AG04450 (cell line): ENCODE measurements at places on chromosomes 13 and 19.

- no peak for DNase-seq
These were observed 11.7 kb downstream of the KCNRG start for GRCh38 chr13:50026788-50027473.

- no peak for DNase-seq
These were observed 1170.4 kb downstream of the UQCRFS1 start for GRCh38 chr19:28042516-28042915.

GRCh38 chr13:39599842-39600241 lies 3.2 kb downstream of the LHFPL6 start:
- no peak for DNase-seq

DNA sequence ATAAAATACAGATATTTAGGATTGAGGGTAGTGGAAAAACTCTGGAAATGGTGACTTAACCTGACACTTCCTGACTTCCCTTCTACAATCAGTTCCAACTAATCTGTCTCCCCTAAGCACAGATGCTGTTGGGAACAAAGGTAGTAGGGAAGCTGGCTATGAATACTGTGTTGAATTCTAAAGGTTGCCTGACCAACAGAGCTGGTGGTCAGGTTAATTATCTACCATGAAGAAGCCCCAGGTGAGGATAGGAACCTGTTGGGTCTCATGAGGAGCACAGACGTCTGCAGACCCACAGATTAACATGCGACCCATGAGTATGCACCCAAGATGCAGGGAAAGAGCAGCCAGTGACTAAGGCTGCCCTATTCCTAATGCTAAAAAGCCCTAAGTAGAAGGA lies 172.3 kb downstream of the DIAPH3 start:
- DNase-seq: no peak

DNA sequence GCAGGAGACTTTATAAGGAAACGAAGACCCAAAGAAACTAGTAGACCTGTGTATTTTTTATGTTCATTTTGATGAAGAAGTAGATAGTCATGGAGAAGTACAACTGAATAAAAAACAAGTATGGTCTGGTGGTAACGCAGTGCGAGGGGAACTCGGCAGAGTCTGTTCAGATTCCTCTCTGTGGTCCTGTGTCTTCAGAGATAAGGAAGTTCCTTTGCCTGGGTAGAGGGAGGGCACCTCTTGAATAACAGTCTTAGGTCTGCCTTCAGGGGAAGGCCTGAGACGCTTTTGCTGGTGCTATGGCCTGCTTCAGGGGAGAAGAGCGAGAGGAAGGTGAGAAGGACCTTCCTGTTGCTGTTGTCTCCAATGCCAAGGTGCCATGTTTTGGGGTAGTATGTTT lies 25.9 kb upstream of the SLC46A3 start:
- DNase-seq: no peak

- DNase-seq: no peak
These were observed 41.0 kb downstream of the EFNB2 start for GRCh38 chr13:106494506-106494905.

DNA sequence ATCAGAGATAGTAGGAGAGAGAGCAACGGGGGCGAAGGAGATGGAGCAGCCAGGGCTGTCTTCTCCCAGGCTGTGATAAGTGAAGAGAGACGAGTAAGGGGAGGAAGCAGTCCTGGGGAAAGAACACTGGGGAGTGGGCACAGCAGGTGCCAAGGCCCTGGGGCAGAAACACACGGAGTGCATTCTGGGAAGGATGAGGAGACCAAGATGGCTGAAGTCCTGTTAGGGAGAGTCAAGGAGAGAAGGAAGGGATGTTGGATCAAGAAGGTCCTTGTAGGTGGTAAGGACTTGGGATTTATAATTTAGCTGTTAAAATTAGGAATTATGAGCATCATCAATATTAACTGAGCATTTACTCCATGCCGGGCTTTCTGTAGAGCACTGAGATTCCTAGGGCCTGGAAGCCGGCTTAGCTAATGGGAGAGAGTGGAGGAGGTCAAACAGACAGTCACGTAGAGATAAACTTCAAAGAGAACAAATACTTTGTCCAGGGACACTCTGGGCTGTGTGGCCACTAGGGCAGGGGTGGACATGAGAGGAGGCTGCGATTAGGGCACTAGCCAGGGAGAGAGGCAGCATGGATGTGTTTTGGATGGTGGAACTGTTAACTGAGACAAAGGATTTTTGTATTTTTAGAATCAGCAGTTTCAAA lies 134.2 kb upstream of the PEG3 start:
- DNase-seq: no peak

DNA sequence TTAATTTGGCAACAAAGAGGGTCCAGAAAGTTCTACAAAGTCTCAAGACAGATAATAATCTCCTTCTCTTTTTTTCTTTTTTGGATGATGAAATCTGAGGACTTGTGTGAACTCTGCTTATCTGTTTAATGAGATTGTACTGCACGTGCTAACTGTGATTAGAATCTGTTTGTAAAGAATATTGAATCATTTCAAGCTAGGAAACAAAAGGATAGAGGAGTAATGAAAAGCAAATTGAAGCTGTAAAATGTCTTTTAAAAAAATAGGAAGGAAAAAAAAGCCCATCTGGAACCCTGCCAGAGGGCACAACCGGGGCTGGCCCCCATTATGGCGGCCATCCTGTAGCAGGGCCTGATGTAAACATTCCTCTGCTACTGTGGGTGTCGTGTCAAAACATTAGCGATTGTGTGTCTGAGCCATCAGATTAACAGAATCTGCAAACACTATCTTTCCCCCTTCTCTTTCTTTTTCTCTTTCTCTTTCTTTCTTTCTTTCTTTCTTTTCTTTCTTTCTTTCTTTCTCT lies 83.0 kb downstream of the FLT1 start:
- DNase-seq: no peak

- DNase-seq: no peak
These were observed 222.0 kb downstream of the B3GLCT start for GRCh38 chr13:31421756-31422155.

DNA sequence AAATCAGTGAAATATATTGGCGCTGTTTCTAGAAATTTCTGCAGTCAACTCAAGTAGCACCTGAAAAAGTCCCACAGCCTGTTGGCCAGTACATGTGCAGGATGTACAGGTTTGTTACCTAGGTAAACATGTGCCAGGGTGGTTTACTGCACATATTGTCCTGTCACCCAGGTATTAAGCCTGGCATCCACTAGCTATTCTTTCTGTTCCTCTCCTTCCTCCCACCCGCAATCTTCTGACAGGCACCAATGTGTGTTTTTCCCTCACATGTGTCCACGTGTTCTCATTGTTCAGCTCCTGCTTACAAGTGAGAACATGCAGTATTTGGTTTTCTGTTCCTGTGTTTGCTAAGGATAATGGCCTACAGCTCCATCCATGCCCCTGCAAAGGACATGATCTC lies 13.1 kb upstream of the SCEL start:
- DNase-seq: no peak

DNA sequence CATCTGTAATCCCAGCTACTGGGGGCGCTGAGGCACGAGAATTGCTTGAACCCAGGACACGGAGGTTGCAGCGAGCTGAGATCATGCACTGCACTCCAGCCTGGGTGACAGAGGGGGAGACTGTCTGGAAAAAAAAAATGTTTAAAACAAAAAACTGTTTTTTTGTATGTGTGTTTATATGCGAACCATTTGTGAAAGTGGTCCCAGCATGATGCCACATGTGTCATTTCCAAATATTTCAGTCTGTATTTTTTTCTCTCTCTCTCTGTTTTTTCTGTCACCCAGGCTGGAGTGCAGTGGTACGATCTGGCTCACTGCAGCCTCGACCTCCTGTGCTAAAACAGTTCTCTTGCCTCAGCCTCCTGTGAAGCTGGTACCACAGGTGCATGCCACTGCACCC lies 37.4 kb downstream of the SAE1 start:
- DNase-seq: no peak

DNA sequence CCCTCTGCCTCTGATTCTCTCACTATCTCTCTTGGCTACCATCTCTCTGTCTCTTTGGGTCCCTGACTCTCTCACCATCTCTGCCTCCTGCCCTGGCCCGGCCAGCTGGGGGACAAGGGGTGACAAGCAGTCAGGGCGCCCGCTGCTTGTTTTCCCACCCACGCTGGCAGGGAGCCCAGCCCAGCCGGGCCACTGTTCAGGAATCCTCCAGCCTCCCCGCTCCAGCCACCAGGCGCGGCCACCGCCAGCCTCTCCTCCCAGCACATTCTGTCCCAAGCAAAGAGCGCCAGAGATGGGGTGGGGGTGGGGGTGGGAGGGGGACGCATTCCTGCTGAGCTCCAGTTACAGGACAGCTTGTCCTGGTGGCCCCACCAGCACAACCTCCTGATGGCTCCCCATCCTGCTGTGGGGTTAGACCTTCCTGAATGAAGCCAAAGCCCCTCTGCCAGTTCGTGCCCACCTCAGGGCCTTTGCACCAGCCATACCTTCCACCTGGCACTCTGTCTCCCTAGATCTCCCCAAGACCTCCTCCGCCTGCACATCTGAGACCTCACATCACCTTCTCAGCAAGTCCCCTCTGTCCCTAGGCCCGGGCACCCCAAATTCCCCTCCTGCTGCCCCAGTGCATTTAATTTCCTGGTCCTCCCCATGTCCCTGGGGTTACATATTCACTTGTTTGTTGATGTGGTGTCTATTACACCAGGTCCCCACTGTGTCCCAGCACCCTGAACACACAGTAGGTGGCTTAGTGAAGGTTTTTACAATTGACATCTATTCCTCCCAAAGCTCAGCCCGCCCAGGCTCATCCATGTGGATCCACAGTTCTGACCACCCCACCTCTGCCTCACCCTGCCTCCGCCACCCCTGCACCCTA lies 12.5 kb downstream of the ARRDC2 start:
- DNase-seq: no peak

- no peak for DNase-seq
These were observed 56.1 kb downstream of the DNM2 start for GRCh38 chr19:10773969-10774368.

GRCh38 chr13:20714161-20714560 lies 10.7 kb downstream of the IL17D start:
- DNase-seq: no peak

DNA sequence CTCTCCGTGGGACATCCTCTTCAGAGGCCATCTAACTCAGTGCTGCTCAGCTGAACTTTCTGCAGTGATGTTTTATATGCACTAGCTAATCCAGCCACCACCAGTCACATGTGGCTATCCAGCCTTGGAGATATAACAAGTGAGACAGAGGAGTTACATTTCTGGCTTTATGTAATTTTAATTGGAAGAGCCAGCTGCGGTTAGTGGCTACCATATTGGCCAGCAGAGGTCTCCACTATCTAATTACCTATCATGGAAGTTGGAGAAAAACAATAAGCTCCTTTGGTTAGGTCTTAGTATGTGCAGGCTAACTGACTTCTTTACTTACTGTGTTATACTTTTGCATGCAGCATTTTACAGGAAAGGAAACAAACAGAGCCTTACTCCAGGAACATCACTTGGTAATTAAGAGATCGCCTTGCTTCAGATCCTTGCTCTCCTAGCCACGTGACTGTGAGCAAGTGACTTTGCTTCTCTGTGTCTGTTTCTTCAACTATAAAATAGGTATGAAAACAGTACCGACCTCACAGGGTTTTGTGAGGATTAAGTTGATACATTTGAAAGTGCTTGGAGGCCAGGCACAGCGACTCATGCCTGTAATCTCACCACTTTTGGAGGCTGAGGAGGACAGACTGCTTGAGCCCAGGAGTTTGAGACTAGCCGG lies 1.6 kb upstream of the KLK10 start:
- DNase-seq: peak; percentile 7

DNA sequence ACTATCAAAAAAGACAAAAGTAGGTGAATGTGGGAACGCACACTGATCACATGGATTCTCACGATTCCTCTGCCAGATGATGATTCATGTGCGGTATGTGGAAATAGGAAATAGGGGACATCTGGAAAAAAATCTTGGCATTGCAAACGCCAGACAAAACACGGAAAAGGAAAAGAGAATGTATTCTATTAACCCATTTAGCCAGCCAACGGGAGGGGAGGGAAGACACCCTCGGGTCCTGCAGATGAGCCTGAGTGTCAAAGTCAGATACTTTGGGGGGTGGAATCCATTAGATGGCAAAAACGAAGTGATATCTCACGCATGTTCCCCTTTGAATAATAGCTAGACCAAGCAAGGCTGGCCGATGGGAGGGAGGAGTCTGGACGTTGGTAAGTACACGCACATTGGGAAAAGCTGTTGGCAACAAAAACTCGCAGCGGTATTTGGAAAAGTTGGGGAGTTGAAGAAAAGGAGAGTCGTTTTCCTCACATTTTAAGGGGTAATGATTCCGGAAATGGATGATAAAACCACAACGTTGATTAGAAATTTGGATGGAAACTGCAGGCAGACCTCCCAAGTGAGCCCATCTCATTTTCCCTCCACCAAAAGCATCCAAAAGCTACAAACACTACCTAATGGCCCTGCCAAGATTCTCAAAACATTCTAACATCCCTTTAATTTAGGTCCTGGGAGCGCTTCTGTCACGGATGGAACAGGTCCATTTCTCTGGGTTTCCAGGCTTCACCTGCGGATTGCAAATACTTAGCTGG lies 73.6 kb downstream of the COL4A1 start:
- peak; percentile 67 for DNase-seq

DNA sequence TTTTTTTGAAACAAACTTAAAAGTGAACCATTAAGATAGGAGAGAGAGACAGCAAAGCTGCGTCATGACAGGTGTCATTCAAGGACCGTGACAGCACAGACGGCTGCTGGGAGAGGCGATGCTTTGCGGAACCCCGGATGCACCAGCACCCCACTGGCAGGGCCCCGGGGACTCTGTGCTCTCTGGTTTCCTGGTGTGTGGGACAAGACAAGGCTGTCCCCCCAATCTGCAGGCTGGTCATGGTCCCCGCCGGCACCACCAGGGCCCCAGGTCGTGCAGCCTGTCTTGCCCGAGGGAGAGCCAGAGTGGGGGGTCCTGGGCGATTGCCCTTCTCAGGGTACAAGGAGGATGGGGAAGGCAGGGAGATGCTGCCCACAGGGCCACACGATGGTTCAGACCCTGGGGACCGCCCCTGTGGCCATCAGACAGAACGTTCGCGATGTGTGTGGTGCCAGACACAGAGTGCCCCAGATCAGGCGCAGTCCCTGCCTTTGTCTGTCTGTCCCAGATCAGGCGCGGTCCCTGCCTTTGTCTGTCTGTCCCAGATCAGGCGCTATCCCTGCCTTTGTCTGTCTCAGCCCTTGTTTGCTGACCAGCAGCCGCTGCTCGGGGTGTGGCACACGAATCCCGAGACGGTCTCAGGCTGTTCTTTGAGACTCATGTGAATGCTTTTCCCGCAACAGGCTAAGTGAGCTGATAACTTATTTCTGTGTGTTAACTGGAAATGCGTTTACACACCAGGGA lies 36.1 kb downstream of the ADPRHL1 start:
- DNase-seq: no peak

DNA sequence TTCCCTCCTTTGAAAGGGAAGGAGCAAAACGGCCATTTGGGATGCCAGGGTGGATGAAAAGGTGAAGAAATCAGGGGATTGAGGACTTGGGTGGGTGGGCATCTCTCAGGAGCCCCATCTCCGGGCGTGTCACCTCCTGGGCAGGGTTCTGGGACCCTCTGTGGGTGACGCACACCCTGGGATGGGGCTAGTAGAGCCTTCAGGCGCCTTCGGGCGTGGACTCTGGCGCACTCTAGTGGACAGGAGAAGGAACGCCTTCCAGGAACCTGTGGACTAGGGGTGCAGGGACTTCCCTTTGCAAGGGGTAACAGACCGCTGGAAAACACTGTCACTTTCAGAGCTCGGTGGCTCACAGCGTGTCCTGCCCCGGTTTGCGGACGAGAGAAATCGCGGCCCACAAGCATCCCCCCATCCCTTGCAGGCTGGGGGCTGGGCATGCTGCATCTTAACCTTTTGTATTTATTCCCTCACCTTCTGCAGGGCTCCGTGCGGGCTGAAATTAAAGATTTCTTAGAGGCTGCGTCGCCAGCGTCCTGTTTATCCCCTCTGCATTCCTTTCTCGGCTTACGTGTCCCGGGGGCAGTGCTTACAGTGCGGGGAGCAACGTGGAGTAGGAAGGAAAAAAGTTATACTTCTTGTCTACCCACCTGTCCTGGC lies 15.2 kb upstream of the S1PR4 start:
- peak; percentile 30 for DNase-seq
